ENCODE measurements at places on chromosomes 2 and 18. TPM values are rescaled to one million over a fixed set of nuclear protein-coding genes. Genes with fewer than 3 reads are reported as not detected.

ICOS gene
- not detected for total RNA-seq

DNA sequence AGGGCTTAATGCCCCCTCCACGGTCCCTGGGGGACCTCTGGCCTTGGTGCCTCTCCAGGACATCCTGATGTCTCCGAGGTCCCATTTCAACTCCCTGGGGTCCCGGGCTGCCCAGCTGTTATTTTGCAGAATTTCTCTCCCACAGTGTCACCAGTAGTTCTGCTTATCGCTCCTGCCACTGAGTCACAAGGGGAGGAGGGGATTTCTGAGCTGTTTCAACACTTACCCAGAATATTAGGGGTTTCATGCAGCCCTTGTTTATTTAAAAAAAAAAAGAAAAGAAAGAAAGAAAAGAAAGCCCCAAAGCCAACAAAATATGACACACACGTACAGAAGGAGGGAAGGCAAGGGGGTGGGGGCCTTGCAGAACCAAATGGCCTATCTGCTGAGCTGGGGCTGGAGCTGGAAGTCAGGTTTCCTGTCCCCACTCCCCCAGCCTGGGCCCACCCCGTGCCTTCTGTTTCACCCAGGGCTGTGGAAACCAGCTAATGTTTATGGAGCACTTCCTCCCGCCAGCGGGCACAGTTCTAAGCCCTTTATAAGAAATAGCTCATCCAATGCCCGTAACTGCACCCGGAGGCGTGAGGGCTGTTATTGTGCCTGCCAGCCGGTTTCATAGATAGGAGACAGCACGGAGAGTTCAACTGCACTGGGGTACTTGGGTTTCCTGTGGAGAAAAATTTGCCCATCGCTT is 8.4 kb upstream of the ARID5A start:
- no peak for DNase-seq

HOXD3 gene
- not detected for total RNA-seq

DNA sequence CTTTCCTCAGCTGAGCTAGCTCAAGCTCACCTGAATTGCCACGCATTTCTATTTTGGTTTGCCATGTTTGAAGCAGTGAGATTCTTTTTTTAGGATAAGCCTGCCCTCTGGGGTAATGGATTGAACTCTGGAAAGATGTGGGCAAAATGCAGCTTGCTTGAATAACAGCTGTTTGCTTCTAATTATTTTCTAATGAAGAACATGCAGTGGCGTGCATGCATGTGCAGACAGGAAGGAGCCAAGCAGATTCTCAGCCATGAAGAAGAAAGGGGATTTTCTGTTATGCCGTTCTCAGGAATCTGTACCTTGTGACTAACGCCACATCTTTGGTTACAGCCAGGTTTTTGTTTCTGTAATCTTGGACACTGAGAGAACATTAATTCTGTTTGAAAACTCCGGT is 171.2 kb downstream of the ANTXR1 start:
- DNase-seq: no peak

DNA sequence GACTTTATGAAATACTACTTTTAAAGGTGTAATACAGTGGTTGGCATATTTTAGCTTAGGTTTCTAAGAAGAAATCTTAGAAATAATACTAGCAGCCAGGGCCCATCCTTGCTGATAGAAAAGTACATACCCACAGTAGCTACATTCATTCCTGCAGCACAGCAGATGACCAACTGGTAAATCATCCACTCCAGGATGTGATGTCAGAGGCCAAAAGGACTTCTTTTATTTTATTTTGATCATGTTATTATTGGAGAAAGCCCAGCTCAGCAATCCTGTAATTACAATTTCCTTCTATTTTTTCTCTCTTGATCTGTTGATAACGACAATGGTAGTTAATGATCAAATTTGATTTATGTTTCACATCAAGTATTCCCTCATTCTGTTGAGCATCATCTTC is 18.0 kb upstream of the TTN start:
- DNase-seq: no peak

TFPI gene
- total RNA-seq: 71.1 TPM

DNA sequence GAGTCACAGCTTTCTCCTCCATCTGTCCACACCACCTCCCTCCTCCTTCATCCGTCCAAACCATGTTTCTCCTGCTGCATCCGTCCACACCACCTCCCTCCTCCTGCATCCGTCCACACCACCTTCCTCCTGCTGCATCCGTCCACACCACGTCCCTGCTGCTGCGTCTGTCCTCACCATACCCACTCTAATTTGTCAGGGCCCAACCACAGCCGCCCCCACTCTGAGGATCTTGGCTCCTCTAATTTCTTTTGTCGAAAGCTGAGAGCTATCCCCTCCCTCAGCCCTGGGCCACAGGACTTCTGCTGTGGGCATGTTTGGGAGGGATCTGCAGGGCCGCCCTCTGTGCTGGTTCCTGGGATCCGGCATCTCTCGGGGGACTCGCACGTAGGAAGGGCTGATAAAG is 67.4 kb downstream of the TPO start:
- DNase-seq: no peak

NT5DC4 gene
- total RNA-seq: not detected

PLA2R1 gene
- 7.5 TPM for total RNA-seq

GRCh38 chr18:26091047-26091630 is 726 bp upstream of the SS18 start:
- peak; percentile 81 for DNase-seq

DNA sequence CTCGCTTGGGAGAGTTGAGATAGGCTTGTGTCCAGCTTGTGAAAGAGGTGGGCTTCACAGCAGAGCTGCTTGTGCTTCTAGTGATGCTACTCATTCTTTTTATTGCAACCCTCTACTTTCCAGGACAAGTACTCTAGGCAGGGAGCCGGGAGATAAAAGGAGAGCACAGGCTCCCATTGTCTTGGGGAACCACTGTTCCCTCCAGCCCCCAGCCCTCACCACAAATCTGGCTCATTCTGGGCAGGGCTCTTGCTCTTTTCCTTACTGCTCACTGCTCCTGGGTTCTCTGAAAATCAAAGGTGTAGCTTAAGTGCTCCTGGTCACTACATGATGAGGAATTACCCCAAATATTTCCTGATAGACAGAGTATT is 81.4 kb downstream of the CABYR start:
- no peak for DNase-seq

SAG gene
- total RNA-seq: not detected

EHBP1 gene
- total RNA-seq: 62.1 TPM

DNA sequence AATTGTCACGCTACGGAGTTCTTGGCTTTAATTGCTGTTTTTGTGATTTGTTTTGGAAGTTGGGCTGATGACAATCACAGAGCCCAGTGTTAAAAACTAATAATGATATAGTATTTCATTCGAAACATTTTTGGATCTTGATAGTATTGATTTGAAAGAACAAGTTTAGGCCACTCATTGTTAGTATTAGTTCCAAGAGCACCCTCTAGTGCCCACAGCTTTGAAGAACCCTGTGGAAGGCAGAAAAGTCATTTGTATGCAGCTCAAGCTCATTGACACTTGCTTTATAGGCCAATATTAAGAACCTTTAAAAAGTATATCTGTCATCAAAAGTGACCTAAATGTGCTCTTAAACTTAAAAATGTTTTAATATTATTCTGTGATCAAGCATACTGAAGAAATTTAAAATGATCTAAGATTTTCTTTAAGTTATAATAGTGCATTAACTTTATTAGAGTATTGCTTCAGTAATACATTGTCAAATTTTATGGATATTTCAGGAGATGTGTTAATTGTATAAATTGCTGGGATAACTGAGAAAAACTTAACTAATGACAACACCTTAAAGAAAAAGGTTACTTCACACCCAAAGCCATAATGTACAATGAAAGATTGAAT is 191.0 kb downstream of the GRB14 start:
- DNase-seq: peak; percentile 60

HOXD12 gene
- not detected for total RNA-seq

AQP12A gene
- total RNA-seq: not detected

LINC00305 gene
- not detected for total RNA-seq

DNA sequence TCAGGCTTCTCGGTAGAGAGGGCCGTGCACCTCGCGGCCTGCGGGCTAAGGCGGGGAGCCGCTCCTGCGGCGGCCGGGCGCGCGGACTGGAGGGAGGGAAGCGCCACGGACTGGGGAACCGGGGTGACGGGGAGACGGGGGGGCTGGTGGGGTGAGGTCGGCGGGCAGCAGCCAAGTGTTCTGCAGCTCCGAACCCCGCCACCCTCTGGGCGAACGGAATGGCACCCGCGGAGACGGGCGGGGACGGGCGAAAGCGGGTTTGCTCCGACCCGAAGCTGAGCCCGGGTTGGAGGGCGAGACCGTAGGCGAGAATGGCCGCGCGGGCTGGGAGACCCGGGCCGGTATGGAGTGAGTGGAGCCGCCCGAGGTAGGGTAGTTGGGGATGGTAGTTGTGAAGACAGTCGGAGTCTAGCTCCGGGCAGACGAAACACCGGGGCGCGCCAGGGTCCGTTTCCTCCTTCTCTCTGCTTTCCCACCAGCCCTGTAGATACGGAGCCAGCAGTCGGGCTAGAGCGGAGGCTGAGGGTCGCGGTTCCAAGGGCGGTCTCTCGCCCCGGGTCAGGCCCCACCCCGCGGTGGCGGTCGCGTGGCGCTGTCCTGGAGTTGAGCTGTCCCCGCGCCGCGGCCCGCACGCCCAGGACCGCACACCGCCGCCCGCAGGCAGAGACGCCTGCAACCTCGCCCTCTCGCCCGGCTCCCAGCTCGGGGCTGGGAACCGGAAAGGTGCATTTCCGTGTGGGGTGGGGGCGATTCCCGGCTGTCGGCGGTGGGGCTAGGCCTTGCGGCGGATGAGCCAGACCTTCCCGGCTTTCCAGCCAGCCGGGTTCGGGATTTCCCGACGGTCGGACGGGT is 160.3 kb upstream of the SIX2 start:
- peak; percentile 57 for DNase-seq

DNA sequence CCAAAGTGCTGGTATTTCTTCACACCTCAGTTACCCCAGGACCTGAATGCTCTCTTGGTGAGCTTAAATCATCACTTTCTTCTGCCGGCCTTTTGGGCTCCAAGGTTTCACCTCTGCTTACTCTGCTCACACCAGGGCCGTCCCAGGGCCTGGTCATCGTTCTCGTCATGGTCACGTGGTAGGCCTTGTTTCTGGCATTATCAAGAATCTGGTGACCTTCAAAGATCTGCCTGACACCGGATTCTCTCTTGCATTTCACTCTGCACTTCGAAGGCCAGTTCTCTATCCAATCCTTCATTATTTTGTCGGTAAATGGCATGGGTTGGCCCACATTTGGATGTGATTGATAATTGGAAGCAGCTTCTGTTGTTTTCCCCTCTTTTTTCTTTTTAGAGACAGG is 80.5 kb downstream of the HRH4 start:
- DNase-seq: no peak

HIBCH gene
- 14.7 TPM for total RNA-seq

- DNase-seq: no peak
These were observed 99.0 kb upstream of the COPS8 start for GRCh38 chr2:236986524-236987330.

GRCh38 chr2:112141626-112142007 is 3.4 kb downstream of the FBLN7 start:
- no peak for DNase-seq

GRCh38 chr2:170143045-170143717 is 34.8 kb upstream of the MYO3B start:
- DNase-seq: no peak

- no peak for DNase-seq
These were observed at the start of gene CCDC195 for GRCh38 chr2:224716201-224716600. CCDC195 (minus strand) TSS chr2:224716365; CDS start chr2:224716365, 0 bp downstream.

- DNase-seq: peak; percentile 32
These were observed 24.5 kb upstream of the LCLAT1 start for GRCh38 chr2:30422444-30423040.

PELI1 gene
- total RNA-seq: 16.3 TPM

DNA sequence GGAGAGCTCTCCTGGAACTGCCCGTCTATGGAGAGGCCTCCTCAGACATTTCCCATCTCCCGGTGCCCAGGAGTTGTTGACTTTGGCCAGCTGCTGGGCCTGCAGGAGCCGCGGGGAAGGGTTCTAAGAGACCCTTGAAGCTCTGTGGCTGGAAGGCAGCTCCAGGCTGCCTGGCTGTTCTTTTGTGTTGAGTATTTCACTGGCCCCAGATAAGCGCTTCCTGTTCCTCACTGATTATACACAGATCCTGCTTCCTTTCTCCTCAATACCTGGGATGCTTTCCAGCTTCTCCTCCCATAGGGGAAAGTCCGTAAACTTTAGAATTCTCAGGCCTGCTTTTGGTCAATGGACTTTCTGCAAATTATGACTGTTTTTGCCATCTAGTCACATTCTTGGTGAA is 57.8 kb downstream of the TGOLN2 start:
- no peak for DNase-seq

CDK15 gene
- total RNA-seq: not detected

GRCh38 chr2:229620289-229620688 is 94.1 kb downstream of the DNER start:
- no peak for DNase-seq

DNA sequence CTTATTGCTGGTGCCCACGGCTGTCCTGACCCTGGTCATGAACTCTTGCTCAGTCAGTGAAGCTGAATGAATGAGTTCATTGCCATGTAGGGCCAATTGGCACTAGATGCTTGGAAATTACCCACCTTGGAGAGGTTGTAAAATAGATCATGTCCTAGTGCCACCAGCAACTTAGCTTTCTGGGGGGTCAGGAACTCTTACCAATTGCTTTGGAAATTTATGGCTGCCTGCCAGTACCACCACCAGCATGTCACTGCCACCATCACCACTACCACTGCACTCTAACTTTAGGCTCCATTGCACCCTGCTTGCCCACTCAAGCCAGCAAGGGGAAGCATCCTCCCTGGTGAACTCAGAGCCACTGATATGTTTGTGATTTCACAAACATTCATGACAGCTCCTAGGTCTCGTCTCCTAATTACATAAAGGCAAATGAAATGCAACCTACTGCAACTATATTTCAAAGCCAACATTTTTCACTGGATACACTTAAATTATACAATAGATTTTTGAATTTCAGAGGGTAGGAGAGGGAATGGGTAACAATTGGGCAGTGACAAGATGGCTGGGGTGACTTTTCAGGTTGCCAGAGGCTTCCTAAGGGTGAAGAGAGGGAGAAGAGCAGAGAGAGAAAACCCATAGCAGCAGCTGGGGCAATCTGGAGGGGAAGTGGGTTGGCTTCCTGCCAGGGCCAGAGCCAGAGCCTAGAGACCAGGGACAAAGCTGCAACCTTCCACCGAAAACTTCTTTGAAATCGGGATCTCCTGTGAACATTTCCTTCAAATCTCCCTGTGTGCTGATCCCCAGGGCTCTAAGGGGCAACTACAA is 3.5 kb upstream of the EMILIN1 start:
- no peak for DNase-seq

VAMP8 gene
- 49.9 TPM for total RNA-seq

GRCh38 chr2:2877427-2877826 is 500.2 kb downstream of the EIPR1 start:
- no peak for DNase-seq

DNA sequence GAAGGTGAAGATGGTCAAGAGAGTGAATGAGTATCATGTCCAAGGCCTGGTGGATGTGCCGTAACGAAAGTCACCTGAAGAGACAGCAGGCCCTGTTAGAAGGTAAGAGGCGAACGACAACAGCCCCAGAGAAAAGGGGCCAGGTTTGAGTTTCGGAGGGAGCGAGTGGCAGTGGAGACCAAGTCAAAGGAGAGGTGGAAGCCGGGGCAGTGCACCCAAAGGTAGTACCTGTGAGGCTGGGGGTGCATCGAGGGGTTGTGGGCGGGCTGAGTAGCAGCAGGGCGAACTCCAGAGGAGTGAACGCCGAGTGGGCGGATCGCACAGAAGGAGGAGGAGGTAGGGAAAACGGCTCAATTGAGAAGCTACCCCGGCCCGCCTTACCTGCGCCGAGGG is 358 bp downstream of the USP37 start:
- DNase-seq: no peak
